NCI-H1694 (cell line): ENCODE measurements at places on chromosomes 2 and 18.

DNA sequence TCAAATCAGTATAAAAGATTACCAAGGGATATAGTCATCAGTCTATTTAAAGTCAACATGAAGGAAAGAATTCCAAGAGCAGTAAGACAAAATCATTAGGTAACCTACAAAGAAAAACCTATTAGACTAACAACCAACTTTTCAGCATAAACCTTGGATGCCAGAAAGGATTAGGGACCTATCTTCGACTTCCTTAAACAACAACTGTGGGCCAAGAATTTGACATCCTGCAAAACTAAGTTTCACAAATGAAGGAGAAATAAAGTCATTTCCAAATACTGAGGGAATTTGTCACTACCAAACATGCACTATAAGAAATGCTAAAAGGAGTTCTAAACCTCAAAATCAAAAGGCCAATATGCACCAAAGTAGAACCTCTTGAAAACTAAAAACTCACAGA is 147.9 kb upstream of the TFPI start:
- no peak for DNase-seq

DNA sequence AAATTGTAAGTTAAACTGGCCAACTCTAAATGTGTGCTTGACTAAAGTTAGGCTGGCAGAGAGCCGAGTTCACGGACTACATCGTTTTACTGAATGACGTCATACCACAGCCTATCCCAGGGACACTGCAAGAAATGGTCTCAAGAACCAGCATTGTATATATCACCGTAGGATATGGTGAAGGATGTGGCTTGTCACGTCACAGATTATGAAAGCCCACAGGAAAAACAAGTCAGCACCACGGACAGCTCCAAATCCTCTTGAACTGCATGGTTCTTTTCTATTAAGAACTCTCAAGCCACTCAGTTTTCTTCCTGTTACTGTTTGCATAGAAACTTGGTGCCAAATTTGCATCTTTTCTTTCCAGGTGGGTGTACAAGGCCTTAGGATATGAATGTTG is 85.1 kb upstream of the ACAA2 start:
- no peak for DNase-seq

DNA sequence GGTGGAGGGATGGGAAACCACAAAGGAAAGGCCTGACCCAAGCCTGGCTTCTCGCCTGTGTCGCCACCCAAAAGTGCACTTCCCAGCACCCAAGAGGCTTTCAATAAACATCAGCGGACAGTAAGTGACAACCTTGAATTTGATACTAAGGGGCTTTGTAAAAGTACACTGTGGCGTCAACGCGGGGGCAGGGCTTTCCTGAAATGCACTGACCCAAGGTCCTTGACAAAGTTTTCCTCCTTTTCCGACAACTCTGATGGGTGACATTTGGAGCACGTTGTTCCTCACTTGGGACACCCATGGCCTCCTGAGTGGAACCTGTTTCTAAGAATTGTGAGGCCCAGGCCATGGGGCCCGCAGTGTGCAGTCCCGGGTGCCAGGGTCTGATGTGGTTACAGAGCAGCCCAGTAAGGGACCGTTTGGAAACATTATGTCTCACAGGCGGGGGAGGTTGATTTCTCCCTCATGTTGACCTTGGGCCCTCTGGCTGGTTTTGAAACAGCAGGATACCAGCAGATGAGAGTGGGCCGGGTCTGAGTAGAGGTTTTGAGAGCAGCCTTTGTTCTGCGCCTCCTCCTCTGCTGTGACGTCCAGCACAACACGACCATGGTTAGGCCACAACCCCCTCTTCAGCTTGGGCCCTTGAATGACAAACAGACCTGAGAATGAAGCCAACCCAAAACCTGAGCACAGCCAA is 2.8 kb upstream of the ZBTB14 start:
- no peak for DNase-seq

DNA sequence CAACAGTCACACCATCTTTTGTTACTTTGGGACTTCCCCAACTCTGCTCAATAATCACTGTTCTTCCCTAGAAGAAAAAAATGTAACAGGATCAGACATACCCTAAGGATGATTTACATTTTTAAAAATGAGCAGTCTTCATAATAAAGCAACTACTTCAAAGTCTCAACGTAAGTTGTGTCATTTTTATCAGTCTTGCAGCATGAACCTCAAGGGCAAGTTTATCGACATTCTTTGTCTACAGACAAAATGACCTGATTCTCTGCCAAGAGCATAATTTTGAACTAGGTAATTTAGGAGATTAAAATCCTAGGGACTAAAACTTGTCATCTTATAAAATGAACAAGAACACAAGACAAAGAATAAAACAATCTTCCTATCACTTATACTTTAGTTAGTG is 2.3 kb downstream of the HSPD1 start:
- DNase-seq, result no peak

GRCh38 chr2:29317801-29318485 is 202.7 kb downstream of the CLIP4 start:
- no peak for DNase-seq

DNA sequence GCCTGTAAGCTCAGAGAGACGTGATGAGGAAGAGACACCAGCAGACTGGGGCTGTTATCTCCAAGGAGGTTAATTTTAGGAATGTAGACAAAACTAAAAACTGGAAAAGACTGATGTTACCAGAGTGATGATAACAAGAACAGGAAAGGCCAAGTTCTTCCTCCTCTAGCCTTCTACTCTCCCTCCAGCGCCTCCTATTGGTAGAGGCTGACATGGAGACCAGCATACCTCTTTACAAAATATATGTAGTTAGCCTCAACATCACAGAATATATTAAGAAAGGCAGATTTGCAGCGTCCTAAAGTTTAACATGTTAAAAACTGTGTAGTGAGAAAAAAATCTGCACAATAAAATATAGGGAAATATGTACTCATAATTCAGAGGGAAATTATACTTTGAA is 66.0 kb downstream of the TCF4 start:
- no peak for DNase-seq

GRCh38 chr18:65468881-65469280 is 281.9 kb upstream of the CDH7 start:
- peak; percentile 6 for DNase-seq

DNA sequence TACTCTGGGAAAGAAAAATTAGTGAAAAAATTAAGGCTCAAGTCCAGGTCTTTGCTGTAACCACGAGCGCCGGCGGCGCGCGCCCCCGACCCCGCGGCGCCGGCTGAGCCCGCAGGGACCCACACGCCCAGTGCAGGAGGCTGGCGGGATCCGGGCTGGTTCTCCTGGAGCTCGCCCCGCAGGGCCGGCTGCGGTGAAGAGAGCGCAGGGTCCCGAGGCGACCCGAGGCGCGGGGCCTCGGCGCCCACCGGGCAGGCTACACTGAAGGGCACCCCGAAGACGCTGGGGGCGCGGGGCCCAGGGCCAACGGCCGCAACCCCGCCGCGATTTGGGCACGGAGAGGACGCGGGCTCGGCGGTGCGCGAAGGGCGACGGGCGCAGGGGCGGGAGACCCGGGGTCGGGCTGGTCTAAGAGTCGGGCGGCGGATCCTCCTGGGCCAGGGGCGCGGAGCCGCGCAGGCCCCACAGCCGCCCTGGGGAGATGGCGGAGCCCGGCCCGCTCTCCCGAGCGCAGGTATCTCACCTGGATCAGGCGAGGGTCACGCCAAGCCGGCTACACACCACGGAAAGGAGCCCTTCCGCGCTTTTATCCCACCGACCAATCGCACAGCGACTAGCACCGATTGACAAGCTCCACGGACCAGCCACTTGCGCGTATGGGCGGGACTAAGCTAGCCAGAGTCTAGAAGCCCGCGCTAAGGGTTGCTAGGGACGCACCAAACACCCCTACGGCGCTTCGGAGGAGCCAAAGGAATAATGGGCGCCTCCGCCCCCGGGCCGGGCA is at the start of gene PASK:
Gene PASK, minus strand, starts transcription at position 582 of the 784 bp plus-strand sequence. CDS start 6,440 bp downstream, outside the sequence.
- DNase-seq, result peak; percentile 95

DNA sequence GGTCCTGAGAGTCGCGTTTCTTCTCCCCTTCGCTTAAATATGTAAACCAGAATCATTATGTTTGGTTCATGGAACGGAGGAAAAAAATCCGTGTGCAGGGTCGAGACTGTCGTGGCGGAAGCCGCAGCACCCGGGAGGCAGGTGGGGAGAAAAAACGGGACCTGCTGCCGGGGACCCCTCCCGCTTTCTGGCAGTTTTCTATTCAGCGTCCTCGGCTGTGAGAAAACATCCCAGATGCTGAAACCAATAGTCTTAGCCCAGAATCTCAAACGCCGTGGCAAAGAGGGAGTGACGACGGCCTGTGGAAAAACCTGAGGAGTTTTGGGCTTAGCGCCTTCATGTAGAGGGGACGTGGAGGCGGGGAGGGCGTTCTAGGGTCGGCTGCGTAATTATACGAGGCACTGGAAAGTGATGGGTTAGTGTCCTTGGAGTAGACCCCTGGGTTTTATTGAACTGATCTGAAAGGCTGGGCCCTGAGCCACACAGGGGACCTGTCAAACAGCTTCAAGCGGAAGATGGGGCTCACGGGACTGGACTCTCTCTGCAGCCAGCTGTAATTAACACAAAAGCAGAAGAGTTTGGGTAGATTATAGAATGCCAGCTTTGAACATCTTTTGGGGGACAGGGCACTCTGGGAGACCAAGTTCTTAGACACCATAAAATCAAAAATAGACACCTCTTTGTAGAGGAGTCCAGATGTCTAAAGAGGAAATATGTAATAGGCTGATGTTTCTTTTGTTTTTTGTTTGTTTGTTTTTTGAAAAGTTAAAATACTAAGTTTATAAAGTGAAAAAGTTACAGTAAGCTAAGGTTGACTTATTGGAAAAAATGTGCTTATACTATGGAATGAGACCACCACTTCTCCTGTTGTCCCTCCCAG is 834 bp upstream of the BUB1 start:
- DNase-seq, result no peak

- DNase-seq, result no peak
Observed at GRCh38 chr2:212540341-212540740, 1.7 kb upstream of the ERBB4 start.

DNA sequence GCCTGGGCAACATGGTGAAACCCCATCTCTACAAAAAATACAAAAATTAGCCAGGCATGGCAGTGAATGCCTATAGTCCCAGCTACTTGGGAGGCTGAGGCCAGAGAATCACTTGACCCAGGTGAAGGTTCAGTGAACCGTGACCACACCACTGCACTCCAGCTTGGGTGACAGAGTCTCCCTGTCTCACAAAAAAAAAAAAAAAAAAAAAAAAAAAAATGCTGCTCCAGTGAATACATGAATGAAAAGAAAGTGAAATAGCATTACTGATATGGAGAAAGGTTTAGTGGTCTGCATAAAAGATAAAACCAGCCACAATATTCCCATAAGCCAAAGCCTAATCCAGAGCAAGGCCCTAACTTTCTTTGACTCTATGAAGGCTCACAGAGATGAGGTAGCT is 44.5 kb downstream of the METTL8 start:
- DNase-seq, result no peak

DNA sequence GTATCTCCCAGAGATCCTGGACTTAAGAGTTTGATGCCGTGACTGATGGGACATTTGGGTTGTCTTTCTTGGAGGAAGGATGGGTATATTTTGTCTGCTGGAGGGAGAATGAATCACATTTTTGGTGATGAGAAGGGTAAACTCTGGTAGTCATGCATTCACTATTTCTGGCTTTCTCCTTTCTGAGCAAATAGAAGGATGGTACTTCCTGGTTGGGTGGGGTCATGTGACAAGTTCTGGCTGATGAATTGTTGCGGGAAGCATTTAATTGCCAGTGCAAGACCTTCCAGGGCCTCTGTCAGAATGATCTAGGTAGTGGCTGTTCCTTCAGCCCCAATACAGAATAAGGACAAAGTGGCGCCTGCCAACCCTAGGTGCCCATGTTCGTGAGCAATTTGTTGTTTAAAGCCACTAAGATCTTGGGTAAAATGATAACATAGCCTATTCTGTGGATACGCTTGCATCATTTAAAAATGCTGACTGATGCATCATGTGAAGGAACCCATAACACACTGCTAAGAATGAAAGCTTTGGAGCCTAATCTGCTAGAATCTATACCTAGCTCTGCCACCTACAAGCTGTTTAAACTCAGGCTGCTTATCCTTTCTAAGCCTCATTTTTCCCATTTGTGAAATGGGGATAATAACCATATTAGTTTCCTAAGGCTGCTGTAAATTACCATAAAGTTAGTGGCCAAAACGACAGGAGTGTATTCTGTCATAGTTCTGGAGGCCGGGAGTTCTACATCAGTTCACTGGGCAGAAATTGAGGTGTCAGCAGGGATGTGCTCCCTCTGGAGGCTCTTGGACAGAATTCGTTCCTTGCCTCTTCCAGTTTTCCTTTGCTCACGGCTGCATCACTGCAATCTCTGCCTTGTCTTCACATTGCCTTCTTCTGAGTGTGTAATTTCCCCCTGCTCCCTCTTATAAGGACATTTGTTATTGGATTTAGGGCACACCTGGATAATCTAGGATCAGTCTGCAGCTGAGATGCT is 281.3 kb downstream of the AGPS start:
- DNase-seq, result no peak

- peak; percentile 74 for DNase-seq
Observed at GRCh38 chr2:112259509-112260294, 4.9 kb upstream of the ZC3H8 start.

DNA sequence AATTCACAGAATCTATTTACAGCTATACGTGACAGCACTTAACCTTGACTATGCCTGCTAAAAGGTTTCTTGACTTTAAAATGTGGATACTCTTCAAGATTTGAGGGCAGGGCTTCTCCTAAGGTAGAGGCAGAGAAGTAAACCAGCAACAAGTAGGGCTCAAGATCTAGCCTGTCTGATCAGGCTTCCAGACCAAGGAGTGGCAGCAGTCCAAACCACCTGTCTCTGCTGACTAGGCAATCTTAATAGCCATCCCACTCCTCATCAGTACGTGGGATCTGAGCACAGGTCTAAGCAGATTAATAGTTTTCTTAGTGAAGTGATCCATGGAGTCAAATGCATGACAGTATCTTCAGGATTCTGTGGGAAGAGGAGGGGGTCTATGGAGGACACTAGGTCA is 100.4 kb downstream of the GPD2 start:
- no peak for DNase-seq

DNA sequence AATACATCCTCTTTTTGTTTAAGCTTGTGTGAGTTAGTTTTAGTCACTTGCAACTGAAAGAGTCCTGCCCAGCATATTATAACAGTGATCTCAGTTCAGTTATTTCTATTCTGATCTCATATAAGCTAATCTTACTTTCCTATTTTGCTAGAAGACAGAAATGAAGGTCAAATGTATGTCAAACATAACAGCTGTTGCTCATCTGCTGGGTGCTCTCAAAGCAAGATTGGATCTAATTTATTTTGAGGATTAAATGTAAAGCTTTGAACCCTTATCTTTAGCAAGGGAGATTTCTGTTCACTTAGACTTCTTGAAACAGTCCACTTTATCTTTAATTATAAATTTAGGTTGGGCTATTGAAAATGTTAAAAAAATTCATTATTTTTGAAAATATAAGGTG is 31.2 kb downstream of the CRYGD start:
- no peak for DNase-seq
